ENCODE measurements at places on chromosomes 13 and 19.

DNA sequence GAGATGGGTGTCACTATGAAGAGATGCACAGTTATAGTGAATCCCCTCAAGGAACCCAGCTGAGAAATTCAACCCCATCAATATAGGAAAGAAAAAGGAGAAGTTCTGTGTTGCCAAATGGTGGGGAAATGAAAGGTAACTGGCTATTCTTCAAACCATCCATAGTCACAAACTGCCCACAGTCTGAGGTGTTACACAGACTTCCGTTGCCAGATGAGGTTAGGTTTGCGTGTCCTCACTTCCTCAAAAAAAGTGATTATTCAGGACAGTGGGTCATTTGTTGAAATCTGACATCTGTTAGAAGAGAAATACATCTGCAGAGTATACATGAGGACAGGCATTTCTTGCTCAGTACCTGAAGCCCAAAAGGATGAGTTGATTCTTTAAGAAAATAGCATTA, 9.0 kb downstream of the SIGLEC5 start:
- no peak for DNase-seq

DNA sequence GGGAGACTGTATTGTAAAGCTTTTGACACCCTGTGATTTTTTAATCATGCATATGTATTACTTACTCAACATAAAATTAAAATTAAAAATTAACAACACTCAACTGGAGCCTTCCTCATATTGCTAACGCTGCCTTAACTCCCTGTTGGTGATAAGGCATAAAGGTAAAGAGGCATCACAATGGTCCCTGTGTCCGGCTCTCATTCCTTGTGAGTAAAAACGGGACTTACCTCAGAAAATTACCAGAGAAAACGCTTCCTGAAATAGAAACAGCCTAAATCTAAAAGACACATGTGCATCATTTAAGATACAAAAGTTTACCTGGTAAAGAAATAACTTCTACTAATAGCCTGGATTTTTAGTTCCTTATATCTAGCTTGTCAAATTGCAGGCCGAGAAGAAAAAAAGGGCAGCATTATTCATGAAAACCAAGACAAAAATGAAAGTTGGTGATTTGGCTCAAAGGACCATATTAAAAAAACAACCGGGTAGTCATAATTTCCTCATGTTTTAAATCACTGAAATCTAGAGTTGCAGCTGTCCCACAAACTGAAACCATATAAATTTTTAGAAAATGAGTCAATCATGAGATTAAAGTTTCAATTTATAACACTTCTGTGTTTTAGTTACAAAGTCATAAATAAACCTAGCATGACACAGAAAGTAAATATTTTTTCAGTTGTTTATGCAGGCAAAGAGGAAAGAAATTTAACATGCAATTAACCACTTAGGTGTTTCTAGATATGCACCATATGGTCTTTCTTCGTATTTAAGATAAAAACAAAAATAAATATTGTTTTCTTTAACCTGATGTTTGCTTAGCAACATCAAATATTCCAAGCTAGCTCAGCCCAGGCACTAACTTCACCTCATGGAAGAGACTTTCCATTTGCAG, 94.7 kb downstream of the MIPEP start:
- no peak for DNase-seq

DNA sequence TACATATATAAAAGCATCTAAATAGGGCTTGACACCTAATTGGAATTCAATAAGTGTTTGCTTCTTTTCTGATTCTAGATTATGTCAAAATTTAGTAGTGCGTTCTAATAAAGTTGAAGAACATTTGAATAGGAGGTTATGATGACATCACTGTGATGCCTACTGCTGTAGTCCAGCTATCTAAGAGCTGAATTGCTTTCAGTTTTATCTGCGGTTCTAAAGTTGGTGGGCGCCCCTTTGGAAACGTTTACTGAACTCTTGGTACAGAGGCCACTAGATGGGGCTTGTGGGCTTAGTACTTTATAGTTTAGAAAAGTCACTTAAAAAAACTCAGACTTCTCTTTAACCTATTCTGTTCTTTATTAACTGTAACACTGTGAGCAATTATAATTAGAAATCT, 776.9 kb downstream of the GPC5 start:
- no peak for DNase-seq

DNA sequence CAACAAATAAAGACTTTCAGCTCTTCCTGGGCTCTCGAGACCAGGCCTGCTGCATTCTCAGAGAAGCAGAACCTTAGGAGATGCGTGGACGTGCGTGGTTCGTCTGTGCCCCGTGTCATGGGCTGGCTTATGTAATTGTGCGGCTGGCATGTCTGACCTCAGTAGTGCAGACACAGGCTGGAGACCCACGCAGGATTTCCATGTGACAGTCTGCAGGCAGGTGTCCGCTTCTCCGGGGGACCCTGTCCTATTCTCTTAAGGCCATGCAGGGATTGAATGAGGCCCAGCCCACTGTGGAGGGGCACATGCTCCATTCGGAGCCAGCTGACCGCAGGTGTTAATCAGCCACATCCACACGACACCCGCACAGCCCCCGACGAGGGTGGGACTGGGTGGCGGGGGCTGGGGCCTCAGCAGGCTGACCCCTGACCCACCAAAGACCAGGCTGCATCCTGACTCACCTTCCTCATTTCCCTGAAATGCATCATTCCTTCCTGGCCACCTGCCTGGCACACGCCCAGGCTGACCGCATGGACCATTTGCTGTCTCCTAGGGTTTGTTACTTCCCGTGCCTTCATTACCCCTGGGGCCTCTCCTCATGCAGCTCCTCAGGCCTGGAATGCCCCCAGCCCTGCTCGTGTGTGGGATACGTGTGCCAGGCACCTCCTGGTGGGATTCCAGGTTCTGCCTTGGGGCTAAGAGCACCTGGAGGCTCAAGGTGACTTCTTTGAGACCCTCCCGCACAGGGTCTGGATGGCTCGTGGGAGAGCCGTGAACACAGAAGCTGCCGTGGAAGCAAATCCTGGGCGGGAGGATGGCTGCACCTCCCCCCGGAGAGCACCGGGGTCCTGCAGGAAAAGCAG, 10.7 kb upstream of the MCF2L start:
- DNase-seq, result no peak

DNA sequence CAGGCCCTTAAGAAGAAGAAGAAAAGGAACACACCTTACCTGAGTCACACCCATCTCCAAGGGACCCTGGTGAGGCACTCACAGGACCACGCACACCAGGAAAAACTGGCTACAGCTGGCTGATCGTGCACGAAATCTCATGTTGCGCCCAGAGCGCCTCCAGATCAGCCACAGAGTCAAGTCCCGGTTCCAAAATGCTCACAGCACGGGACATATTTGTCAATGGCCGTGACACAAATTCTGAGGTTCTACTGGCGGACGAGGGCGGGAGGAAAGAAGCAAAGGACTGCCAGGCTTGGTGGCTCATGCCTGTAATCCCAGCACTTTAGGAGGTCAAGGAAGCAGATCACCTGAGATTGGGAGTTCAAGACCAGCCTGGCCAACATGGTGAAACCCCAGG, 21.5 kb downstream of the SH3GL1 start:
- no peak for DNase-seq

- DNase-seq, result no peak
Measured at GRCh38 chr13:58542530-58542929, 911.0 kb downstream of the PCDH17 start.

DNA sequence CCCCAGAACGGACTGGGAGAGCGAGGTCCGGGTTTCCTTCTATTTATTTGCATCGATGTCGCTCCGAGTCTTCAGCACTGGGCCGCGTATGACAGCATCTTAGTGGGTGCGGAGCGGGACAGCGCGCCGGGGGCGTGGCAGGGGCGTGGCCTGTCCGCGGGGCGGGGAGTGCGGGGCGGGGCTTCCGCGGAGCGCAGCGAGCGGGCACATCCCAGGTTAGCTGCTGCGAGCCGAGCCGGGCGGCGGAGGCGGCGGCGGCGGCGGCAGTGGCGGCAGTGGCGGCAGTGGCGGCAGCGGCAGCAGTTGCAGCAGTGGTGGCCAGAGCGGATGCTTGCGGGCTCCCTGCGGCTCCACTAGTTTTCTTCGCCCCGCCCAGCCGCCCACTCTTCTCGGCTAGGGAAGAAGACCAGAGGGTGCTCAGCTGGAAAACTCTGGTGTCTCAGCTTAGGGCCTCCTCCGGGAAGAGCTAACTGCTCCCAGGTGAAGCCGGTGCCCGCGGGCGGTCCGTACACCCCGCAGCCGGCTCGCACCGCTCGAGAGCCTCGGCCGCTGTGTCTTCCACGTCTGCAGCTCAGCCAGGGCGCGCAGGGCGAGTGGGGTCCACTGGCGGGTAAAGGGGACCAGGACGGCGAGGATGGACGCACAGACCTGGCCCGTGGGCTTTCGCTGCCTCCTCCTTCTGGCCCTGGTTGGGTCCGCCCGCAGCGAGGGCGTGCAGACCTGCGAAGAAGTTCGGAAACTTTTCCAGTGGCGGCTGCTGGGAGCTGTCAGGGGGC, at the start of gene GPC5:
Gene GPC5, plus strand, starts transcription at position 209 of the 776 bp plus-strand sequence.
- DNase-seq, result peak; percentile 70

DNA sequence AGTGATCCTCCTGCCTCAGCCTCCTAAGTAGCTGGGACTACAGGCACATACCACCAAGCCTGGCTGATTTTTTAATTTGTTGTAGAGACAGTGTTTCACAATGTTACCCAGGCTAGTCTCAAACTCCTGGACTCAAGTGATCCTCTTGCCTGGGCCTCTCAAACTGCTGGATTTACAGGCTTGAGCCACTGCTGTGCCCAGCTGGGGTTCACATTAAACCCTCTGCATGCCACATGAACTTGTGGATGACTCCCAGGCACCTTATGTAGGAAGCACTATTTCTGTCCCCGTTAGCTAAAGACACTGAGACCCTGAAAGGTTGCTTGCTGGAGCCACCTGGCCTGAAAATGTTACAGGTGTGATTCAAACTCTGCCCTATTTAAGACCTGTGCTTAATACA, 10.5 kb downstream of the MYH14 start:
- no peak for DNase-seq

DNA sequence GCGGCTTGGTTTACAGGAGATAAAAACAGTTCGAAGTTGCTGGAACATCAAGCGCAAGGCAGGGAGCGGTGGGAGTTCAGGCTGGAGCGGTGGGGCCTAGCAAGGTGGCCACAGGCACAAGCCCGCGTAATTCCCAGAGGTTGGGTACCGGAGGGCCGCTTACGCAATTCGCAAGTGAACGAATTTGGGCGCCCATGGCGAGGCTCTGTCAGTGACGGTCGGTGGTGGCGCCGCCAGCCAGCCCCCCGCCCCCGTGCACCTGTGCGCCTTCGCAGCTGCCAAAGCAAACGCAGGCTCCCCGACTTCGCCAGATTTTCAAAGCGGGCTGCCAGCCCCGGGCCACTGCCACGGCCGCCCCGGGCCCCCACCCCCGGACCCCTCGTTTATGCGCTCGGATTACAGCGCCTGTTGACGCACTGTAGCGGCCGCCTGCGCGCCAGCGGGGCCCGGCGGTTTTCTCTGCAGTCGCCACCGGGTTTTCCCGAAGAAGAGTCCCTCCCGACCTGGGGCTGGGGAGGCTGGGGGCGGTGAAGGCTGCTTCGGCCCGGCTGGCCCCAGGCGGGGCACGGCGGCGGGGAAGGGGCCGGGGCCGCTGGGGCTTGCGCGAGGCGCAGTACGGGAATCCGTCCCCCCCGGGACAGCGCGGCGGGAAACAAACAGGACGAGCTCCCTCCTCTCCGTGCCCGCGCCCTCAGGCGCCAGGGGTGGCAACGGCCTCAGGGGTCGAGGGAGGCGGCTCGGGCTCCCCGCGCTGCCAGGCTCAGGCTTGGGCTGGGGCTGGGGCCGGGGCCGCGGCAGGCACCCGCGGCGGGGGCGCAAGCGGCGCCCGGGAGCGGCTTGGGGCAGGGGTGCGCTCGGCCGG, 709 bp downstream of the N4BP2L1 start:
- DNase-seq, result peak; percentile 23

- no peak for DNase-seq
Measured at GRCh38 chr19:39126312-39127187, 964 bp downstream of the PAK4 start.

GRCh38 chr19:51460164-51460992, 2.1 kb upstream of the SIGLEC8 start:
- DNase-seq, result no peak

GRCh38 chr19:10402441-10403038, 802 bp downstream of the CDC37 start:
- DNase-seq, result no peak

- DNase-seq, result no peak
Measured at GRCh38 chr19:13027557-13027956, 32.3 kb downstream of the NFIX start.

DNA sequence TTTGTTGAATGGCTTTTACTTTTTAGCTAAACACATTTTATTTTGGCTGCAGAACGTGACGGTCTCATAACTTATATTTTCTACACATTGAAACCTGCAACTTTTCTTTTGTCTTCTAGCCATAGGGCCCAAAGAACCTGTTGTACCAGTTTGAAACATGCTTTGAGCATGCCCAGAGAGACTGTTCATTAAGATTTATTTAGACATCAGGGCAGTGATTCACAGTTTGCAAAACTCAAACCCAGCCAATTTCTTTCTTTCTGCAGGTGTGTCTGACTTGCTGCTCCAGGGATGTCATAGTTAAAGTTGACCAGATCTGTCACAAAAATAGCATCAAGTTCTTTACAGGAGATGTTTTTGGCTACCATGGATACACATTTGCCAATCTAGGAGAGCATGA, 22.0 kb downstream of the SAE1 start:
- no peak for DNase-seq
